ENCODE measurements at places on chromosomes 1 and 21.

- no peaks in the 10 kb centered on the region for H3K4me1 ChIP-seq
- H3K4me3 ChIP-seq, result no peak overlapping the region
- DNase-seq, result no peak
- no peaks in the 10 kb centered on the region for H3K27me3 ChIP-seq
- H3K36me3 ChIP-seq, result no peaks in the 10 kb centered on the region
- H3K27ac ChIP-seq, result no peak overlapping the region
Observed at GRCh38 chr1:174883409-174883808, 116.3 kb upstream of the CACYBP start.

DNA sequence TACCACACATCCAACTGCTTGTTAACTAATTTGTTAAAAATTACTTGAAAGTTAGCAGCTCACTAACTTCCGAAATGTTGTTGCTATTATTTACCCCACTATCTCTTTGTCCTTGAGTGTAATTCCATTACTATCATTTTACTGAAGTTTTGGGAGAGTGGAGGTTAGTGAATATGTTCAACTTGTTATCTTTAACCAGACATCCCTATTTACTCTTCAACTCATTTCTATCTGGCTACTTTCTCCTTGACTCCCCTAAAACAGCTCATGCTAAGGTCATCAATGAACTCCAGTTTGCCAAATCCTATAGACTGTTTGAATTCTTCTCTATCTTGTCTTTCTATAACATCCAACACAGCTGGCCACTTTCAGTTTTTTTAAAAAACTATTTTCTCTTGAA, 4.3 kb upstream of the C1orf116 start:
- no peaks in the 10 kb centered on the region for H3K4me1 ChIP-seq
- DNase-seq, result no peak
- H3K4me3 ChIP-seq, result no peak overlapping the region
- no peak overlapping the region for H3K27ac ChIP-seq

- H3K36me3 ChIP-seq, result no peaks in the 10 kb centered on the region
- no peaks in the 10 kb centered on the region for H3K4me1 ChIP-seq
- no peak for DNase-seq
- H3K4me3 ChIP-seq, result no peak overlapping the region
- H3K27ac ChIP-seq, result no peak overlapping the region
Observed at GRCh38 chr1:15786581-15786980, 20.9 kb downstream of the UQCRHL start.

GRCh38 chr1:157197906-157198435, 59.8 kb upstream of the ETV3 start:
- H3K4me1 ChIP-seq, result no peaks in the 10 kb centered on the region
- no peak overlapping the region for H3K27ac ChIP-seq
- H3K4me3 ChIP-seq, result no peak overlapping the region
- no peak for DNase-seq

GRCh38 chr21:34615487-34615814, 538 bp upstream of the RCAN1 start:
- DNase-seq, result no peak
- peak overlapping the region; percentile 75 for H3K27ac ChIP-seq
- H3K4me3 ChIP-seq, result peak overlapping the region; percentile 27
- H3K36me3 ChIP-seq, result no peaks in the 10 kb centered on the region

DNA sequence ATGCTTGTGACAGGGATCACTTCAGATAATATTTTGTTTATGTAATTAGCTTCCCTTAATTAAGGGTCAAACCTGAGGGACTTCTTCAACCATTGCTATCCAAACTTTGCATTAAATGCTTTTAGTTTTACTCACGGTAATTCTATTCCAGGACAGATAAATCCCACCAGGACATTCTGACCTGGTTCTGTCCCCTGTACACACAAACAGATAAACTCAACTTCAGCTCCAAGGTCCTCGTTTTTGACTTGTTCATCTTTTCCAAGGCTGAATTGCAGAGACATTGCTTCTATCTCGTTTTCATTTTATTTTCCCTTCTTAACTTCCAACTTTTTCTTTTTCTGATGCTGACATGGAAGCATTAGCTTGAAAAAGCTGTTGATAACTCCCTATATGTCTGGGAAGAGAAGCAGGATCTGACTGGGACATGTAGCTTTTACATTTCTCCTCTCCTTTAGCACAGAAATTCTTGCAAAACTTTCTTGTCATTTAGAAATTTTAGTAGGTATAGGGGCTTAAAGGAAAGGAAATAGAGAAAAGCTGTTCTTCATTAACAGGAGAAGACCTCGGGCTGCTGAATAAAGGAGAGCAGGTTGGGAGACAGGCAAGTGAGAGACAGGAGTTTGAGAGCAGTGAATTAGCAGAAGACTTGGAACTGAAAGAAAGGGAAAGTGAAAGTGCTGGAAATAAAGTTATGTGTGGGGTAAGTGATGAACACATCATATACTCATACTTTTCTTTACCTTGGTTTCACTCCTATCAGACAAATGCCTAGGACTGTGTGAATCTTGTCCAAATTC, 231.7 kb upstream of the B3GALT2 start:
- DNase-seq, result peak; percentile 16
- H3K36me3 ChIP-seq, result no peaks in the 10 kb centered on the region
- H3K4me1 ChIP-seq, result peaks cover 15% of the 10 kb centered on the region
- H3K27me3 ChIP-seq, result no peaks in the 10 kb centered on the region
- peak overlapping the region; percentile 64 for H3K27ac ChIP-seq
- H3K4me3 ChIP-seq, result no peak overlapping the region

GRCh38 chr21:15667819-15668218, 62.0 kb upstream of the USP25 start:
- no peaks in the 10 kb centered on the region for H3K36me3 ChIP-seq
- no peaks in the 10 kb centered on the region for H3K27me3 ChIP-seq
- DNase-seq, result no peak
- no peaks in the 10 kb centered on the region for H3K4me1 ChIP-seq
- no peak overlapping the region for H3K4me3 ChIP-seq
- no peak overlapping the region for H3K27ac ChIP-seq

GRCh38 chr1:75791022-75791421, 5.0 kb downstream of the RABGGTB start:
- peaks cover 92% of the 10 kb centered on the region for H3K36me3 ChIP-seq
- H3K4me3 ChIP-seq, result 0 out of 2 replicates have a peak overlapping the region, but pooled peaks have one; percentile 38
- no peak overlapping the region for H3K27ac ChIP-seq
- peaks cover 52% of the 10 kb centered on the region for H3K4me1 ChIP-seq

GRCh38 chr1:248807067-248807737, 18.5 kb downstream of the SH3BP5L start:
- H3K27ac ChIP-seq, result no peak overlapping the region
- no peaks in the 10 kb centered on the region for H3K4me1 ChIP-seq
- no peaks in the 10 kb centered on the region for H3K27me3 ChIP-seq
- DNase-seq, result peak; percentile 57

GRCh38 chr1:45326627-45327623, at the start of gene HPDL:
HPDL (plus strand) TSS chr1:45326895; CDS start chr1:45327149, 254 bp downstream.
- peaks cover 29% of the 10 kb centered on the region for H3K4me1 ChIP-seq
- peak; percentile 86 for DNase-seq
- no peaks in the 10 kb centered on the region for H3K27me3 ChIP-seq
- H3K4me3 ChIP-seq, result no peak within 1 kb of the TSS

GRCh38 chr1:90074137-90074536, 79.2 kb downstream of the ZNF326 start:
- H3K27ac ChIP-seq, result no peak overlapping the region
- no peak overlapping the region for H3K4me3 ChIP-seq
- no peaks in the 10 kb centered on the region for H3K36me3 ChIP-seq
- H3K4me1 ChIP-seq, result no peaks in the 10 kb centered on the region

- H3K4me3 ChIP-seq, result no peak overlapping the region
- no peaks in the 10 kb centered on the region for H3K36me3 ChIP-seq
- DNase-seq, result no peak
Observed at GRCh38 chr1:47763591-47764171, 233.5 kb downstream of the TRABD2B start.

- H3K36me3 ChIP-seq, result peaks cover 5% of the 10 kb centered on the region
- H3K4me1 ChIP-seq, result no peaks in the 10 kb centered on the region
- H3K27me3 ChIP-seq, result no peaks in the 10 kb centered on the region
- no peak overlapping the region for H3K27ac ChIP-seq
- no peak for DNase-seq
- H3K4me3 ChIP-seq, result no peak overlapping the region
Observed at GRCh38 chr1:21261551-21262292, 28.5 kb downstream of the ECE1 start.

DNA sequence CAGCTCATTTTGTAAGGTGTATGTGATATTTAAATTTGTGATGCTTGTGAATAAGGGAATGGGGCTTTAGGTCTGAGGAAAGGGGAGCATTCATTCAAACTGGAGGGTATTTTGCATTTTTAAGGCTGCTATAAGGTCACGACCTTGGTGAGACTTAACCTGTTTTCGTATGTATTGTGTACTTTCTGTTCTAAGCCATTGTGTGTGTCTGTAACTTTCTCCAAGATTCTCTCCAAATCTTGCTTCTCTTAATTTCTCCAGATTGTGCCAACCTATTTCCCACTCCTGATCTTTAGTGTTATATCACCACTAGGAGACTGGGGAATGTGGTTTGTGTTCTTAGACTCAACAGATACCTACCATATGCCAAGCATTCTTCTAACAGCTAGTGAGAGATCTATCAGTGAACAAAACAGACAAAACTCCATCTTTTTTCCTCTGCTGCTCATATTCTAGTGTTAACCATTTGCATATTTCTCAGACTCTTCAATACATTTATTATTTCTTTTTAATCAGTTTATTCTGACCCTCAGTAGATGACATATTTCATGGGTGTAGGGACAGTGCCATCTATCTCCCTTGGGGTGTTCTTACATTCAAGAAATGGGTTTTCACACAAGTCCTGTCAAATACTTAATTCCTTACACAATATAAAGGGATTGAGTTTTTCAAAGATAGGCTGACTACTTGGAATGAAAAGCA, 27.5 kb downstream of the ATP1B1 start:
- no peaks in the 10 kb centered on the region for H3K27me3 ChIP-seq
- H3K36me3 ChIP-seq, result peaks cover 13% of the 10 kb centered on the region
- no peak overlapping the region for H3K4me3 ChIP-seq
- no peak overlapping the region for H3K27ac ChIP-seq
- no peaks in the 10 kb centered on the region for H3K4me1 ChIP-seq

- H3K27ac ChIP-seq, result no peak overlapping the region
- H3K4me3 ChIP-seq, result no peak overlapping the region
Observed at GRCh38 chr1:119181218-119181617, 40.8 kb upstream of the WARS2 start.

DNA sequence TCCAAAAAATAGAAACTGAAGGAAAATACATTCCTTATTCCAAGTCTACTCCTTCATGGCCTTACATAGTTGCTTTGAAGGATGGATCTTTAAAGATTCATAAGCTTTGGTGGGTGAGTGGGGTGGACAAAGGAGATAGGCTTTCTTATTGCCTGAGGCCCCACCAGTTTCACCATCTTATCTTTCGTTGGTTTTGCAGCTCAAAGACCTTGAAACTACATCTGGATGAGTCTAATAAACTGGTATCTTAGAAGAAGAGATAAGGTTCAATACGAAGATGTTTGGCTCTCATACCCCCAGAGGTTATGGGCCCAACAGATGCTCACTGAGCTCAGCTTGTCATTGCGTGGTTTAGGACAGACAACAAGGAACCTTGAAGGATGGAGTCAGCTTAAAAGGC, 201.5 kb downstream of the HS2ST1 start:
- no peaks in the 10 kb centered on the region for H3K27me3 ChIP-seq
- no peaks in the 10 kb centered on the region for H3K4me1 ChIP-seq
- no peak overlapping the region for H3K4me3 ChIP-seq
- no peak for DNase-seq
- no peaks in the 10 kb centered on the region for H3K36me3 ChIP-seq
- no peak overlapping the region for H3K27ac ChIP-seq

DNA sequence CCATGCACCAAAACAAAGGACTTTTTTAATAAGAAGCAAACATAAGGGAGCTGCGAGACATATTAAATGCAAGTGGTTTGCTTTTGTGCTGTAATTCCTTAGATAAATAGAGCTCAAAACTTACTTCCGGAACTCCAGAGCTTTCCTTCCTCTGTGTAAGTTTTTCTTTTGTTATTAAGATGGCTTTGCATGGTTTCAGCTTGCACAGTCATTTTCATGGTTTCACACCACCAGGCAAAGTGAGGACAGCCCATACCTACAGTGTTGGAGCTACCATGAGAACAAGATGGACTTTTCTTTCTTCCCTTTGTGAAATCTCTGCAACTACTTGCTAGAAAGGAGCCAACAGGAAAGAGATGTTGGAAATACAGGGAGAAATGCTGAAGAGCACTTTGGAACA, 368.0 kb downstream of the SETD4 start:
- H3K27me3 ChIP-seq, result no peaks in the 10 kb centered on the region
- H3K4me3 ChIP-seq, result no peak overlapping the region
- no peaks in the 10 kb centered on the region for H3K36me3 ChIP-seq
- no peak for DNase-seq
- H3K27ac ChIP-seq, result no peak overlapping the region

- peak; percentile 89 for DNase-seq
- H3K4me3 ChIP-seq, result peak within 1 kb of the TSS; percentile 81
- H3K27ac ChIP-seq, result peak within 1 kb of the TSS; percentile 76
- H3K4me1 ChIP-seq, result peaks cover 36% of the 10 kb centered on the region
Observed at GRCh38 chr1:39026051-39026865, at the start of gene NDUFS5. NDUFS5 (plus strand) TSS chr1:39026350; CDS start chr1:39028725, 2,375 bp downstream.

DNA sequence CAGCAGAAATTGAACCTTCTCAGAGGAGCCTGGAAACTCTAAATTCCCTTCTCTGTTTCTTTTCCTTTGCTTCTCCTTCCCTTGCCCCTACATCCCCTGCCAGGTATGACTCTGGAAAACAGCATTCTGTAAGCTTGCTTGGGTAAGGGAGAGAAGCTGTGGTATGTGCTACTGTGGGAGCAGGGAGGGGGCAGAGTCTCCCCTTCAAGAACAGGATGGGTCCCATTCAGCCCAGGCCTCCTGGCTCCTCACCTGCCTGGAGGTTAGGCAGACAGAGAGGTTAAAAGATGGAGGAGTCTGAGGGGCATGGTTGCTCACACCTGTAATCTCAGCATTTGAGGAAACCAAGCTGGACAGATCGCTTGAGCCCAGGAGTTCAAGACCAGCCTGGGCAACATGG, 40.6 kb upstream of the UBE2U start:
- H3K4me3 ChIP-seq, result no peak overlapping the region
- no peaks in the 10 kb centered on the region for H3K4me1 ChIP-seq
- H3K27ac ChIP-seq, result no peak overlapping the region

DNA sequence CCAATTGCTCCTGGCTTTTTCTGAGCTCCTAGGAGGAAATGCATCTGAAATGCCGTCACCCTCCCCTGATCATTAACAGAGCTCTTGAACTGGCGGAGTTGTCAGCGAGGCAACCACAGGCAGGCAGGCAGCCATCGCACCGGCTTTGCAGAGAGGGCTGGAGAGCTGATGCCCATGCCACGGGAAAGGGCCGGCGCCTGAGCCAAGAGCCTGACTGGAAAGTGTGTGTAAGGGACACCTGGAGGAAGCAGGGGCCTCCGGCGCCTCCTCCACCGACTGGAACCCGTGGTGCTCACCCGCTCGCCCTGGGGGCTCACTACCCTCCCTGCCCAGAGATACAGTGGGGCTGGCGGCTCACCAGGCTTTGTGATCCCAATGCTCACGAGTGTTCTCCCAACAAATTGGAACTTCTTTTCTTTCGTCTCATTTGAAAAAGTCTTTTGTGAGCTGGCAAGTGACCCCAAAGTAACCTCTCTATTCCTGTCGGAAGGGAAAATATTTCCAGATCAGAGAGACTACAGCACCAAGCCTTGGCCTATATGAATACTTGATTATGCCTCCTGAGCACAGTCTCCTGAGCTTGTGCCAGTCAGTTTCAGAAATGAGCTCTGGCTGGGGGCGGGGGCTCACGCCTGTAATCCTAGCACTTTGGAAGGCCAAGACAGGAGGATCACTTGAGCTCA, 97.7 kb upstream of the SLC25A33 start:
- no peaks in the 10 kb centered on the region for H3K4me1 ChIP-seq
- H3K36me3 ChIP-seq, result no peaks in the 10 kb centered on the region
- H3K27ac ChIP-seq, result no peak overlapping the region

GRCh38 chr21:38857152-38857825, 51.6 kb downstream of the ETS2 start:
- DNase-seq, result no peak
- no peaks in the 10 kb centered on the region for H3K36me3 ChIP-seq
- H3K4me3 ChIP-seq, result no peak overlapping the region
- H3K27ac ChIP-seq, result peak overlapping the region; percentile 20
- H3K4me1 ChIP-seq, result peaks cover 46% of the 10 kb centered on the region
